Activated T-helper 2 cell treated with anti-CD3 and anti-CD28 coated beads, Interferon-gamma antibody, Interleukin-2, Interleukin-4, amounts not matched to agents 10 μg/mL and 5 μg/mL and 100 μg/mL, durations not matched to agents 14 hours and 24 hours and 36 hours (primary cell): ENCODE measurements at places on chromosomes 3 and 15. TPM values are rescaled to one million over a fixed set of nuclear protein-coding genes. Genes with fewer than 3 reads are reported as not detected.

UCN2 gene
- total RNA-seq: 0.11 TPM in 1 of 2 replicates, not detected in the other

FBXO40 gene
- not detected in 2 replicates for total RNA-seq

GRCh38 chr3:27467545-27467944 is 16.6 kb downstream of the SLC4A7 start:
- no peak overlapping the region for H3K4me3 ChIP-seq
- H3K27me3 ChIP-seq: no peaks in the 10 kb centered on the region
- H3K4me1 ChIP-seq: peaks cover 14% of the 10 kb centered on the region
- H3K36me3 ChIP-seq: peaks cover 17% of the 10 kb centered on the region
- no peak overlapping the region for H3K27ac ChIP-seq

DNA sequence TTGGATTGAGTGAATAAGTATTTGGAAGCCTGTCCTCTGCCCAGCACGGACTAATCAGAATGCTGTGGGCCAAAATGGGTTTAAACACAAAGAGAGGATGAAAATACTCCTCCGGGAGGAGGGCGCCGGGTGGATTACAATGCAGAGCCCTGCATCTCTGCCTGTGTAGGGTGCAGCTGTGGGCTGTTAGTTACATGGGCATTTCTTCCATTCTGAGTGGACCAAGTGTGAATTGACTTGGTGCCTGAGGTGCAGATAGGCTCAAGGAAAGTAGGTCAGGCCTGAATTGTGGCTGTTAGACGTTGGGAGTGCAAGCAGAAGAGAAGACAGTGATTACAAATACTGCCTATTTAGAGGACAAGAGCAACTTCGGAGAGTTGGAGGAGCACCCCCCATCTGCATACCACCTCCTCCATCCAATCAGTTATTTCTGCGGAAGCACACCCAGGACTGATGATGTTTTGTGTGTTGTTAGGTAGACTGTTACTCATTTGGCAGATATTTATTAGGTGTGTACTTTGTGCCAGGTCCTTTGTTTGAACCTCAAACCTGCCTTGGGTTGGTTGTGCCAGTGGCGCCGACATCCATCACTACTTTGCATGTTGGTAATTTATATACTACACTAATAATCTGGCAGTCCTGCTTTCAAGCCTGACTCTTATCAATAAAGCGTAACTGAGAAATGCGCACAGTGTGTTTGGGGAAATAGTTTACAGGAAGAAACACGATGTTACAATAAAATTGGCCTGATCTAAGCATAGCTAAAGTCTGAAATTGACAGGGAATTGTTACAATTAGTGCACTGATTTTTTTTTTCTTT is 33.0 kb downstream of the PTPRG start:
- H3K36me3 ChIP-seq: no peaks in the 10 kb centered on the region
- H3K27ac ChIP-seq: no peak overlapping the region
- H3K4me1 ChIP-seq: no peaks in the 10 kb centered on the region
- H3K27me3 ChIP-seq: peaks cover 1% of the 10 kb centered on the region
- DNase-seq: no peak

DNA sequence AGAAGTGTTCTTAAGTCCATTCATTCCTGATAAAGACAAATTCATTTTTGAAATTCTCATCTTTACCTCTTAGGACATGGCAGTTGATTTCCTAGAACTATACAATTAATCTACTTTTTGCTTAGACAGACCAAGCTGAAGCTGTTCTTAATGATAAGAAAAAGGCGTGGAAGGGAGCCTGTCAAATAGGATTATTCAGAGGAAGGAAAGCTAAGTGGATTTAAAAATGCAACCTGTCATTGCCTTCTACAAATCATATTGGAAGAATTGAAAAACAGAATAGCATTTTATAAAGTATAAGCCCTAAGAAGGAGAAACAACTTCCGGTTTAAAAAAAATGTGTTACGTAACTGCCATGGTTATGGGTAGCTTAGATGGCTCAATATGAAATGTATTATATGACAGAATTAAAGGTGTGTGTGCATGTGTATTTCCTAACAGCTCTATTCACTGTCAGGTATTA is 81.2 kb upstream of the RAP2B start:
- peaks cover 6% of the 10 kb centered on the region for H3K27me3 ChIP-seq
- no peak for DNase-seq
